Thymus (tissue), 14 donors: ENCODE measurements at places on chromosomes 12 and 14.

DNA sequence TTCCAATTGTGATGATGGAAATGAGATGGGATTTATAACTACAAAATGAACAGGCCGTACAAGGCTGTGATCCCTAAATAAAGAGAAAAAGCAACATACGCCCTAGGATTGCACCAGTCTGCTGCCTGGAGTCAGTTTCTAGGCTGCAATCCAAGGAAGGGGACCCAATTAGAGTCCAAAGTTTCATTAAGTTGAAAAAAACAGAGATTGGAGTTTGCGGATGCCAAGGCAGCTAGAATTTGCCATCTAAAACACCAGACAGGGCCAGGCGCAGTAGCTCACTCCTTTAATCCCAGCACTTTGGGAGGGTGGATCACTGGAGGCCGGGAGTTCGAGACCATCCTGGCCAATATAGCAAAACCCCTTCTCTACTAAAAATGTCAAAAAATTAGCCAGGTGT is 661.0 kb downstream of the RPS29 start:
- DNase-seq = no peak

DNA sequence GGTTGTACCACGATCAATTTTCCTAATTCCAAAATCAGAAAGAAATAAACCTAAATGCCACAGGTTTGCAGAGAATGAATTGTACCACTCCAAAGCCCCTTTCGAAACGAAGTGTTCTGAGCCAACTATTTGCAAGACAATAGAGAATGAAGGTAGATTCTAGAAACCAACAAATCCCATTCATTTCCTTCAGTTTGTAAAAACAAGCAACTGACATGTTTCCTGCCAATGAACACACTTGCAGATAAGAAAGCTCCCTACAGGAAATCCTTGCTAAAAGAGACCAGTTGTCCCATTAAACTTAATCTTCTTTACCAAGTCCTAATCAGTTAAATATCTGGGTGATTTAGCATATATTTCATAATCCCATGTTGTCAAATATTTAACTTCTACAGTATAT is 198.4 kb upstream of the FOXN3 start:
- DNase-seq = no peak

- no peak for DNase-seq
Observed at GRCh38 chr14:85453401-85454225, 76.3 kb upstream of the FLRT2 start.

- no peak for DNase-seq
Observed at GRCh38 chr12:51281202-51281924, 11.1 kb upstream of the SMAGP start.

DNA sequence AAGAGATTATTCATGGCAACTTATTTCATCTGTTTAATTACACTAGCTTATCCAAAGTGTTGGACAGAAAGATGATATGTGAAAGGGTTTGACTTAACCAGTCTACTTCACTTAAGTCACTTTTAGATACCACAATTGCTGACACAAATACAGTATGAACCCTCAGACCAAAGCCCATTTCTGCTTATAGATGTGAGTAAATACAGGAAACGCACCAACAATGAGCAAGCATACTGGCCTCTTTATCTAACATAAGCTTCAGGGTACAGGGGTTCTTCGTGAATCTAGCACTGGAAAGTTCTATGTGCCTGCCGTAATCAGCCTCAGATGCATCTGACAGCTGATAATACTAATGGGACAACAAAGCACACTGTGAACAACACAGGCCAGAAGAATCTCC is 209.6 kb downstream of the MED13L start:
- no peak for DNase-seq

GRCh38 chr12:67911275-67911600 is 78.0 kb upstream of the IFNG-AS1 start:
- no peak for DNase-seq

DNA sequence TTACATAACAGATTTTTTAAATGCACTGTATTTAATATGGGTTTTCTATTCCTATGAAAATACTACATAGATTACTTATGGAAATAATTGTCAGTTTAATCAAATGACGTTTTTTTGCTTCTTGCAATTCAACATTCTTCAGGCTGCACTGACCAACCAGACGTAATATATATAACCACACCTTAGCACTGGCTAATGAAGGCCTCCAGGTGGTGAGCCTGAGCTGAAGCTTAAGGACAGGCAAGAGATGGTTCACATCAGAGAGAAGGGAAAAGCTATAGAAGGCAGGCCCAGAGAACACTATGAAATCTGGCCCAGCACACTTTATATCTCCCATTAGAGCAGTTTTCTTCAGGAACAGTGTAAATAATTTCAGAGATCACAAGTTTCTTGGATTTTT is 2.8 kb upstream of the MDGA2 start:
- DNase-seq = no peak

DNA sequence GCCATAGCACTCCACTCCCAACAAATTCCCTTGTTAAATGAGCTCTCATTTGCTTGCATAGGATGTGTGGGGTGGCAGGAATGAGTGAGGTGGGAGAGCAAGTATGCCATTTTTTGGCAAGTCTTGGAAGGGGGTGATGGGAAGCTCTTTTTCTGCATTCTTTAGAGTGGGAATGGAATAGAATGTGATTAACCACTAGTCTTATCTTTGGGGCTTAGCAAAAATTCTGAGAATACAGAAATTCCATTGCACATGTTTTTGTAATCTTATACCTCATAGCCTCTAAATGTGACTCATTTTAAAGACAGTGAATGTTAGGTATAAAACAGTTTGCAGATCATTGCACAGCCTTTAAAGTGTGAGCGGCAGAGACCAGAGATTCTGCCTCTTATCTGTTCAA is 28.4 kb upstream of the NEDD1 start:
- DNase-seq = no peak

DNA sequence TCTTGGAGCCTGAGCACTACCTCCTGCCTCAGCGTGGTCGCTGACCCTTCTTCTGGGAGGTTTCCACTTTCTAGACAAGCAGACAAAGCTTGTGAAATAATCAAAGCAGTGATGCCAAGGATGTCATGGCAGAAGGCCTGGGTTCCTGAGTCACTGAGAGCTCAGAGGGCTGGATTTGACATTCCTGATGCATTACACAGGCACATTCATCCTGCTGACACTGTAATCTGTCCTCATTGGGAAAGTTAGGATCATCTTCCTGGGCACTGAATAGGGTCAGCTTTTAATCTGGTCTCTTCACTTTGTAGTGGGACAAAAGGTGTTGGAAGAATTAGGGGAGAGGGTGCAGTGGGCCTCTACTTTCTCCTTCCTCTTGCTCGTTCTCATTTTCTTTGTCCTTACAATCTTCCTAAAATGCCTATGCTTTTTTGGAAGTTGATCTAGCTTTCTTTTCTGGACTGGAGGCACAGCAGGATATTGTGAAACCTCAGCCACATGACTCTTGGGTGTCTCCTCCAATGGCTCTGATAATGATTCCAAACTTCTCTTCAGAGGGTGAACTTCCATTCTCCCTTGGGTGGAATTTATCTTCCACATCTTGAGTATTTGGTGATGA is 29.6 kb downstream of the EEA1 start:
- no peak for DNase-seq

DNA sequence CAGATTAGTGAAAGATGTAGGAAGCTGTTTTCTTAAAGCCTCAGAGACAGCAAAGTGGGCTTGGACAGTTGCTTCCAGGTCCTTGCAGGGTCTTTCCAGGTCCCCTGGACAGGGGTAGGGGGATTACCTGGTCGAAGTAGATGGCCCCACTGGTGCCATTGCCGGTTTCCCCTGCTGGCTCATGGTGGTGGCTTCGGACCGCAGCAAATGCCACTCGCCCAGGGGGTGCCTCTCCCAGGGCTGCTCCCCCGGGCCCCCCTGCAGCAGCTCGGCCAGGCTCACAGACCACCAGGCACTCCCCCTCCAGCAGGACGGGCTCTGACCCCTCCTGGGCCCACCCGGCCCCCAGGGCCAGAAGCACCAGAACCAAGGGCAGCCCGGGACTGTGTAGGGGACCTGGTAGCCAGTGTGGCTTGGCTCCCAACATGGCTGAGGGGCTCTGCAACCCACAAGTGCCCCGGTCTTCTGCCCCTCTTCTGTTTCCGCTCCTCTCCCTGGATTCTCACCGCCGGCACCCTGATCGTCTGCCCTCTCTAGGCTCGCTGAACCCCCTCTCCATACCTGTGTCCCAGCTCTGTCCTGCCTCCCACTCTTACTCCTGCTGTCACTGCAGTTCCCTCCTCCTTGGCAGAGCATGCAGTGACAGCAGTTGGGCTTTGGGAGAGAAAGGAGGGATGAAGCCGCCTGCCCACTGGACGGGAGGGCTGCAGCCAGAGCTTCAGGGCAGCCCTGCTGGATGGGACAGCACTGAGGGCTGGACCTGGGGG is 657 bp downstream of the CBLN3 start:
- DNase-seq = no peak

DNA sequence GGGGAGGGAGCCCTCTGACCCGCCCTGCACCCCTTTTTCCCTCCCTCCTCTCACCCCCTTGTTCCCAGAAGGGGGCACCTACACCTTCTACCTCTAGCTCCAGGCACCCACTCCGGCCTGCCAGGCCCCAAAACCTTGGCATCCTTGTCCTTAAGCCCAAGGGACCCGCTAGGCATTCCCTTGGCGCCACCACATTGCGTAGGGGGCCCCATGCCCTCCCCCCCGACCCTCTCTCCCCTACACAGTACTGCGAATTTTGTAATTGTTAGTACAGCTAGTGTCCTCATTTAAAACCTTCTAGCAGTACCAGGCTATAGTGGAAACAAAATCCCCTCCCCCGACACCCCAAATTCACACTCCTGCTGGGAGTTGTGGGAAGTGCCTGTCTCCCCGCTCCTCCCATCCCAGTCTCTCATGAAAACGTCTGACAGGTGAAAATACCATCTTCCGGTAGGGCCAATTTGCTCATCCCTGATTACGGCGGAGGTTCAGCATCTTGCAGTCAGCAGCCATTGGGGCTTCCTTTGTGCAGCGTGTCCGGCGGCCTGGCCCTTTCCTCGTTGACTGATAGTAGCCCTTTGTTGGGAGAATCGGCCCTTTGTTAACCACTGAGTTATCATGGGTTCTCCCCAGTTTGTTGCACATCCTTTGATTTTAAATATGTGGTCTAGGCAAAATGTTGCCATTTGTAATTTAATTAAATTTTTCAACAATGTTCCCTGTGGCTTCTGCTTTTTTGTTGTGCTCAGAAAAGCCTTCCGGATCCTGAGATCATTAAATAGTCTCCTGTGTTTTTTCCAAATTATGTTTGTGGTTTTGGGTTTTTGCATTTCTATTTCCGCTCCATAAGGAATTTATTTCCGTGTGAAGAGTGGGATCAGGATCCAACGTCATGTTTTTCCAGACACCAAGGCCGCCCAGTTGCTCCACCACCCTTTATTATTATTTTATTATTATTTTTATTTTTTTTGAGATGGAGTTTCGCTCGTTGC is 7.9 kb upstream of the CEP170B start:
- DNase-seq = no peak

DNA sequence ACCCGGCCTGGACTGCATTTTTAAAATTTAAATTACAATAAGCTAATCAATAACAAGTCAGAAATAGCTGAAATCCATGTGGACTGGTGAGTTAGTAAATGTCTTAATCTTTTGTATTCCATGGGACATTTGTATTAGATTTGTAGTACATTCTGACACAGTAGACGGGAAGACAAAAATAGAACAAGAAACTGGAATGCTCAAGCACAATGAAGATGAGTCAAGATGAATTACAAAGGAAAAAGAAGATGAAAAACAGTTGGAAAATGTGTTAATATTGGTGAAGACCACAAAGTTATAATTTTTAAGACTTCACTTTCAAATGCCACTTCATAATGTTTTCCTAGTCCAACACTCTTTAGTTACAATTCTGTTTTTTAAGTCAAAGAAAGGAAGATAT is 97.8 kb upstream of the FERMT2 start:
- DNase-seq = no peak

GRCh38 chr14:104770851-104771272 is 17.9 kb downstream of the SIVA1 start:
- no peak for DNase-seq

- no peak for DNase-seq
Observed at GRCh38 chr14:61335049-61335448, 13.7 kb downstream of the PRKCH start.

GRCh38 chr14:88559852-88560251 is 3.0 kb upstream of the ZC3H14 start:
- no peak for DNase-seq

DNA sequence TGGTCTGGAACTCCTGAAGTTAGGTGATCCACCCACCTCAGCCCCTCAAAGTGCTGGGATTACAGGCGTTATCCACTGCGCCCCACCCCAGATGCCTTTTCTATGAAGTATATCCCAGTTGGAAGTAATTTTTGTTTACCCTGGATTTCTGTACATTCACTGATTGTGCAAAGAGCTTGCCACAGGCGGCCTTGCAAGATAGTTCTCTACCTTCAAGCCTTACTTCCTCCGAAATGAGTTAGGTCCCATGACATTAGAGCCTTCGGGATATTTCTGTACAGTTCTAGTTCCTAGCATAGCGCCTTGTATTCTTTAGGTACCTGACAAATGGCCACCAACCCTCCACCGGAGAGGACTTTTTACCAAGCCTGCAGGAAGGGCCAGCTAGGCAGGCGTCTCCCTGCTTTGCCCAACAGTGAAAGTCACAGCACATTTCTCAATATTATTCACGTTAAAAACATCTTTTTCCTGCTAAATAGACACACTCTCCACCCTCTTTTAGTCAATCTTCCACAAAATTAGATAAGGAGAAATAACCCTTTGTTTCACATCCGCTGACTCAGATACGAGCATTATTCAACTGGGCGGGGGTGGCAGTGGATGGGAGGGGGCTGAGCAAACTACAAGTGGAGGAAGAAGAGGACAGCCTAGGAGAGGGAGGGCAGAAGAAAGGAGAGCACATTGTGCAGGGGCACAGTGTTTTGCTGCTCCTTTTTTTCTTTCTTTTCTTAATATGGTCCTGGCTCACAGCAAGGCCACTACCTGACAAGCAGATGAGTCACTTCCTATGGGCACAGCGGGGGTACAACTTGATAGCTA is 40.0 kb upstream of the CAPRIN2 start:
- no peak for DNase-seq

GRCh38 chr14:71415404-71415690 is 508.1 kb downstream of the PCNX1 start:
- no peak for DNase-seq
